ENCODE measurements at places on chromosomes 4 and X.

GRCh38 chr4:87114245-87115062 is 106.0 kb downstream of the KLHL8 start:
- no peak for DNase-seq

DNA sequence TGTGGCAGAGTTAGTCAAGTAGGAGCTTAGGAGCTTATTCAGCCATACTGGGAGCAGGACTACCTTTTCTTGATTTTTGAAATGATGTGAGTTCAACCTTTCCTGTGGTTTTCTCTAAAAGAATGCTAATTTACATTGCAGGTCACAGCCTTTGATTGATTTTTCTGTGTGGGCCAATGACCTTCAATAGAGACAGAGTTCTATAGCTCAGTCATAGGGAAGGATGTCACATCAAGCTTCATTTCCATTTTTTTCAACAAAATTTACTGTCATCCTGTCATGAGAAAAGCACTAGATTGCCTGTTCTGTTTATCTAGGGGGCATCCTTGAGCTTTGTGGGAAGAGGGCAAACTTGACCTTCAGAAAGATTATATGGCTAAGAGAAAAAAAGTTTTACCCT is 448.7 kb downstream of the MID1IP1 start:
- DNase-seq = no peak

GRCh38 chr4:4759883-4760282 is 99.6 kb upstream of the MSX1 start:
- no peak for DNase-seq

DNA sequence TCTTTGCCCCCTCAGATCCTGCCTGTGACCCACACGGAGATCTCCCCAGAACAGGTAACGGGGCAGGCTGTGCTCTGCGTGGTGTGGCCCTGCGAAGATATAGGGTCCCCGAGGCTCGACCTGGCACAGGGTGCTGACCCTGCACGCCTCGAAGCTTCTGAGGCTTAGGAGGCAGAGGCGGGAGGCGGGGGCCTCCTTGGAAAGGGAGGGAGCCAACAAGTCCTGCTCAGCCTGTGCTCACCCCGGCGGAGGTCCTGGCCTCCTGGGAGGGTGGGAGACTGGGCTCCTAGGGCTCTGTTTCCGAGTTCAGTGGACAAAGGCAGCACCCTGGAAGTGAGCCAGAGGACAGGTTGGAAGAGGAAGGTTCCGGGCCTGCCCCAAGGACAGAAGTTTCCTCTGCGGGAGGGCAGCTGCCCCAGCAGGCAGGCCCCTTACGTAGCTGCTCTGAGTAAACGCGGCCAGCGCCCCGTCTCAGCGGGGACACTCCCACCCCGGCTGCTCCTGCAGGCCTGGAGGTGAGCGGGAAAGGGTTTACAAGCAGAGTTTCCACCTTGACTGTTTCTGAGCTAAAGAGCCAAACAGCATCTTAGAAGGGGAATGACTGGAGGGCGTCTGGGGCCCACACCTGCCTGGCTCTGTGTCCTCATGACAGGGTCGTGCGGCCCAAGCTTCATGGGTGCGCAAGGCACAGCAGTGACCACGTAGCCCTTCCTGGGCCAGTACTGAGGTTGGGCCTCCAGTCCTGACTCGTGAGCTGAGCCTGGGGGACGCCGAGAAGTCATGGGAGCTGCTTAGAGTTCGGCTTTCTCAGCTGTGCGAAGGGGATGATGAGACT is 16.1 kb downstream of the TMEM175 start:
- DNase-seq = no peak

GRCh38 chr4:62135565-62136156 is 935.5 kb downstream of the ADGRL3 start:
- no peak for DNase-seq

DNA sequence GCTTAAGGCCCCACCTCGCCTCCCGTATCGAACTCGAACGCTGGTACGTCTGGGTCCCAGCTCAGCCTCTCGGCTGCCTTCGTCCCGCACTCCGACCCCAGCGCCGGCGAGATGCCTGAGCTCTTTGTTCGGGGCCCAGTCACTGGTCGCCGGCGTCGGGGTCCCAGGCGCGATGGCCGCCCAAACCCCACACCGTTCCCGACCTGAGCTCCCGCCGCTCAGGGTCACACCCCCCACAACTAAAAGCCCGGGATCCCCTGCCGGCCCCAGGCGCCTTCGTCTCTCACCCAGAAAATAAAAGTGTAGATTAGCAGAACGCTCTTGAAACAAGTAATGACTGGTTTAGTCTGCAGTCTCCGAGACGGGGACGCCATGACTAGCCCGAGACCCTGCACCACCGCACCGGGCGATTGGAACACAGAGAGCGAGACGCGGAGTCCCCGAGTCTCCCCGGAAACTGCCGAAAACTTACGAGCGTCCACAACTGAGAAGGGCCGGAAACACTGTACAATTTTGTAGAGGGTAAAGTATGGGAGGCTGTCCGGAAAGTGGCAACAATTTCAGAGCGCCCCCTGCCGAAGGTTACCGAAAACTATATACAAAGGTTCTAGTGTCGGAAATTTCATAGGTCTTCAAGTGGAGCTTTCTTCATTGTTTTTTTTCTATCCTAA is at the start of gene TSPAN6:
Gene TSPAN6, minus strand, starts transcription at position 486 of the 671 bp plus-strand sequence. Its CDS starts 112 bp downstream, at position 374.
- peak; percentile 36 for DNase-seq

GRCh38 chr4:145870155-145871020 is 68.2 kb downstream of the ZNF827 start:
- no peak for DNase-seq

GRCh38 chrX:97330151-97330550 is 446.4 kb downstream of the RPA4 start:
- no peak for DNase-seq

DNA sequence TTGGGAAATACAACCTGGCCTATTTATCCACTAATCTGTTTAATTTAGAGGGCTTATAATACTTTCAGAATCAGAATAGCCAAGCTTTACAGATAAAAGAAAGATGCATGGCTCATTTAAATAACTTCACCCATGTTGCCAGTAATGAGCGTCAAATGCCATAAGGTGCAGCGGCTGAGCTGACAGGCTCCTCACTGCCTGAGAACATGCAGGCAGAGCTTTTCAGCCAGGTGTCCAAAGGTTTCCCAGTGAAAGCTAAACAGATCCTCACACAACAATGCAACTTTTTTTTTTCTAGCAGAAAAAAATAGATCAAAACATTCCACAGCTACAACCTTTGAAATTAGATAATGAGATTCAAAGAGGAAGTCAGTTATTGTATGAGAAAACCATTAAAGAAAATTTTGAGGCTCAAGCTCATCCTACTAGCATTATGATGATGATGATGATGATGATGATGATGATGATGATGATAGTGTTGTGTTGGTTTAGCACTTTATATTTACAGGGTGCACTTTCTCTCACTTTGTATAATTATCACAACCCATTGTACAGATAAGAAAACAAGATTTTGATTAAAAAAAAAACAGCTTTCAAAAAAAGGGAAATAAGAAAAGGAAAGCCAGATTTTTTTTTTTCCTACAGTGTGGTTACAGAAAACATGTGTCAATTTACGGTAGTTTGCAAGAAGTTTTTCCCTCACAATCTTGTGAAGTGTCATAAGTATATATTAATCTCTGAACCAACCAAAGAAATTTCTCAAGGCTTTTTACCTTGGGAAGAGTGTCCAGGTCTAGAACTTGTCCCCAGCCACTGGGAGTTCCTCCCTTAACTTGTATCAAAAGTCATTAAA is 12.2 kb upstream of the TNIP3 start:
- no peak for DNase-seq

- no peak for DNase-seq
Observed at GRCh38 chr4:116664198-116664597, 421.2 kb downstream of the TRAM1L1 start.

DNA sequence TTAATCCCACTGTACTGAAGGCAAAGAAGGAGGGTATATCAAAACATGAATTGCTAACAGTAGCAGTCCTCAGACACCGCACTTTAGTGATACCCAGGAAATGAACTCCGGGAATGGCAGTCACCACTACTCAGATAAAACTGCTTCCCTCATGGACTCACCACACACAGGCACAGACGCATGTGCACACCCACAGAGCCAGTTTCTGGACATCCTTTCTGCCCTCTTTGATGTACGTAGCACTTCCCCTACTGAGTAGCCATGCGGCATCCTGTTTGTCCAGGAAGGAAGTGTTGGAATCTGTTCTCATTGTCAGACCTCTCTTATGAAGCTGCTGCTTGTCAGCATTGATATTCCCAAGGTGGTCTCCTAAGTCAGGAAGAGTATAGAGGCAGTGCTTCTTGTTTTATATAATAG is 95.7 kb downstream of the DCLK2 start:
- no peak for DNase-seq

Data from T-helper 22 cell (primary cell).